NCI-H2081 treated with DMSO at 0.1 percent for 48 hours (cell line): ENCODE measurements at places on chromosomes 13 and 19.

- no peak for DNase-seq
Measured at GRCh38 chr13:44013758-44014291, 134.1 kb downstream of the LACC1 start.

GRCh38 chr13:37889102-37889501, 19.5 kb upstream of the TRPC4 start:
- DNase-seq: no peak

DNA sequence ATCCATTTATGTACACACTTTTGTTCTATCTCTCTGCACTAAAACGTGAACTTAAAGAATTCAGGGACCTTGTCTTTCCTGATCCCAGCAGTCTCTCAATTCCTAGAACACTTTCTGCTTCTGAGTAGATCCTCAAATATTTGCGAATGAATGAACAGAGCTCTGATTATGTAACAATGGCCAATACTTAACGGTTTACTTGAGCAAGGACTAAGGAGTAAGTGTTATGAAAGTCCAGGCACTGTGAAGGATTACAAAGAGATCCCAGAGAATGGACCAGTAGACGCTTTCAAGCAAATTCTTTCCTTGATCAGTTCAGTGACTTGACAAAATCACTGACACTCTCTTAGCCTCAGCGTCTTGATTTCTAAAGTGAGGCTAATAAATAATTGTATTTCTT, 514.5 kb upstream of the KLHL1 start:
- DNase-seq: no peak

GRCh38 chr19:33429891-33430673, 56.6 kb downstream of the CEBPG start:
- DNase-seq: no peak

- no peak for DNase-seq
Measured at GRCh38 chr13:100470866-100471505, 117.6 kb downstream of the GGACT start.

DNA sequence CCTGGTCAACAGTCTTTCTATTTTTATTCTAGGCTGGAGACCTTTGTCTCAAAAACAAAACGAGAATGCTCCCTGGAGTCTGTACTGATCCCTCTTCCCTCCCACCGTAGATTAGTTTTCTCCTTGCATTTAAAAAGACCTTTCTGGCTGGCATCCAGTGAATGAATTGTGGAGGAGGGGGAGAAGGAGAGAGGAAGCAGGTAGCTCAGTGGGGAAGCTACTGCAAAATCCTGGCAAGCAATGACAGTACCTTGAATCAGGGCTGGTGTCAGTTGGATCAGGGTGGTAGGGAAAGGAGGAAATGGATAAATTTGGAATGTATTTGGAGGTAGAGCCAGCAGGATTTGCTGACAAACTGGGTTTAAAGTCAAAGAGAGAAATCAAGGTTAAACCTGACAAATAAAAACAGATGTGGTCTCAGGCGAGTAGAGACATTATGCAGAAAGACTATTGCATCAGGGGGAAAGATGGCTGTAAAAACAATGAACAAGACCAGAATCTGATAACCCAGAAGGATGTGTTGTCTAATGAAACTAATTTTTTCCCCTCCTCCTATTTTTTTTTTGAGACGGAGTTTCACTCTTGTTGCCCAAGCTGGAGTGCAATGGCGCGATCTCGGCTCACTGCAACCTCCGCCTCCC, 3.5 kb upstream of the CYP2S1 start:
- DNase-seq: no peak

- peak; percentile 63 for DNase-seq
Measured at GRCh38 chr13:87669379-87669978, 1.7 kb upstream of the SLITRK5 start.

GRCh38 chr13:67854990-67855389, 624.9 kb upstream of the PCDH9 start:
- no peak for DNase-seq

GRCh38 chr13:39600766-39601165, 2.2 kb downstream of the LHFPL6 start:
- no peak for DNase-seq

GRCh38 chr13:64993514-64994164, 2236.5 kb downstream of the PCDH9 start:
- no peak for DNase-seq
